NCI-H446 treated with DMSO at 0.1 percent for 48 hours (cell line): ENCODE measurements at places on chromosomes 1 and 21.

DNA sequence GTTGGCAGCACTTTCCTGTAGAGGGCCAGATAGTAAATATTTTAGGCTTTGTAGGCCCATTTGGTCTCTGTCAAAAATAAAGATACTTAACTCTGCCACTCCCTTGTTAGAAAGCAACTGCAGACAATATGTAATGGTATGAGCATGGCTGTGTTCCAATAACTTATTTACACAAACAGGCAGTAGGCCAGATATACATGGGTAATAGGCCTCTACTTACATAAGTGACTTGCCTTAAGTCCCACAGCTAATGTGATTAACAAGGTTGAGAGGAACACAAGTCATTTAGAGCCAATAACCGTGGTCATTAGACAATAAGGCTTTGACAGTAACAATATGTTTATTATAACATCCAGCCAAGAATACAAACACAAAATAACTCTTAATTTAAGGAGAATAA, 17.4 kb downstream of the CCT8 start:
- no peak for DNase-seq

- no peak for DNase-seq
These were observed 10.3 kb upstream of the COL8A2 start for GRCh38 chr1:36135330-36135667.

- DNase-seq, result no peak
These were observed 27.3 kb downstream of the OPTC start for GRCh38 chr1:203521074-203521794.

DNA sequence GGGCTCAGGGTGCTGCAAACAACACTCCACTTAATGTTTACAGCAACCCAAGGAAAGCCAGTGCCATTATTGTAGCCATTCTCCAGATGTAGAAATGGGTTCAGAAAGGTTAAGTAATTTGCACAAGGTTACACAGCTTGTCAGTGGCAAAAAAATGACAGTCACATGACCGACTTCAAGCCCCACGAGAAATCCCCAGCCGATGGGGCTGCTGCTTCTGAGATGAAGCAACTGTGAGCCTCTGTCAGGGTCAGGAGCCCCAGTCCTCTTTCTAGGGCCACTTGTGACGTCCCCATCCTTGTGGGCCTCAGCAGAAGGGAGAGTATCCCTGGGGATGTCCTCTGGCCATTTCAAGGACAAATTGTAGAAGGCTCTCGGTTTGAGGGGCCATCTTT, 54.8 kb downstream of the EDN2 start:
- DNase-seq, result no peak

GRCh38 chr21:37446552-37446951, 80.0 kb downstream of the DYRK1A start:
- no peak for DNase-seq

DNA sequence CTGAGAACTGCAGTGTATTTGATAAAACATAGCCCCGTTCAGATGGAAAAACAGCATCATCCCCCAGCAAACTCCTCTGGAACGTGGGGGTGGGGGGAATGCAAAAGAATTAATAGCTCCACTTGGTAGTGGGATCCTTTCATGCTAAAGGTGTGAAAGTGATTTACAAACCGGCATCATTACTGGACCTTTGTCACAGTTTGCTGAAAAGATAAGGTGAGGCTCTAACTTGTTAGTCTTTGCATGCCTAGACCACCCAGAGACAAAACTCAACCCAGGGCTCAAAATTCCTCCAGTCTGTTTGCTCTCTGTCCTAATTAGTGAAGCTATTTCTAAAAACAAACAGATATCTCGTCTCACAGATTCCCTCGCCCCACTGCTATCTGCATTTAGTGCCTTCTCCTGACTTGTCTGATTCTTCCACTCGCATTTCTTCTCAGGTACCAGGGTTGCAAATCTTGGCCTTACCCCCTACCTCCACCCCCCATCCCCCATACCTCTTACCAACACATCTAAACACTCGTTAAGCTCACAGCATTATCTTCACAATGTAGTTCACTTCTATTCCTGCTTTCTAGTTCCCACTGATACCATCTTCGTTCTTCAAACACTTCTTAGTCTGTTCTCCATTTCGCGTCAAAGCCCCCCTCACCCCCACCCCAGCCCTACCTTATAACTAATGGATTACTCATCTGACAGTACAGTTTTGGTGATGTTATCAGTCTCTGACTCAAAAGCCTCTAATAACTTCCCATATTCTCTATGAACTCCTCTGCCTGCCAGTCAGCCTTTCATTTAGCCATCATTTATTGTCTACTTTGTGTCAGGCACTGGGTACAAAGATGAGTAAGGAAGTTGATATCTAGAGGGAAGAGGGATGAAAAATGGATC, 11.8 kb downstream of the IER5 start:
- DNase-seq, result no peak
